Right cardiac atrium (tissue), 5 donors: ENCODE measurements at places on chromosomes 4 and X.

GRCh38 chr4:78612398-78613178 is 61.0 kb downstream of the ANXA3 start:
- DNase-seq = no peak

DNA sequence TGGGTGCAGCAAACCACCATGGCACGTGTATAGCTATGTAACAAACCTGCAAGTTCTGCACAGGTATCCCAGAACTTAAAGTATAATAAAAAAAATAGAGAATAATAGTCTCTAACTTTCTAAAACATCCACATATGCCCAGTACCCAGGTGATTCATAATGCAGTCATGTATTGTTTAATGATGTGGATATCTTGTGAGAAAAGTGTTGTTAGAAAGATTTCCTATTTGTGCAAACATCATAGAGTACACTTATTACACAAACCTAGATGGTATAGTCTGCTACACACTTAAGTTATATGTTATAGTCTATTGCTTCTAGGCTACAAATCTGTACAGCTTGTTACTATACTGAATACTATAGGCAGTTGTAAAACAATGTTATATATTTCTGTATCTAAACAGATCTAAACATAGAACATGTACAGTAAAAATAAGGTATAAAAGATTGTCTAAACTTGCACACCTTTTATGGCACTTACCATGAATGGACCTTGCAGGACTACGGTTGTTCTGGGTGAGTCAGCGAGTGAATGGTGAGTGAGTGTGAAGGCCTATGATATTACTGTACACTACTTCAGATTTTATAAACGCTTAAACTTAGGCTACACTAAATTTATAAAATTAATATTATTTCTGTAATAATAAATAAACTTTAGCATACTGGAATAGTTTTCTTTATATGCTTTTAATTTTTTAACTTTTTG is 232.2 kb upstream of the SLIT2 start:
- no peak for DNase-seq

GRCh38 chr4:109559625-109559982 is 442 bp upstream of the MCUB start:
- peak; percentile 60 for DNase-seq

DNA sequence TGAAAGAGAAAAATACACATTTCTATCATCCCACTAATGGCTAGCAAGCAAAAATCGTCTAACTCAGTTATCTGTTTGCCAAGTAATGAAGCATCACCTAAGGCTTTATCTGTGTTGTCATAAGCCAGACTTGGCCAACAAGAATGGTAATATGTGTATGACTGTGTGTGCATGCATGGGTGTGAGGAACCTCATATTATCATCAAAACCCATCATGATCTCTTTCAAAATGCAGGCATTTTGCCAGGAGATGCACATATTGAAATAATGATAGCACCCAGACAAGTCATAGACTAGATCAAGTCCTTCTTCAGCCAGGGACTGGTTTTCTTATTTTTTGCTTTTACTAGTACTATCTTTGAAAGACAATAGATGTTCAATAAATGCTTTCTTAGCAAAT is 172.5 kb upstream of the FMR1 start:
- DNase-seq = no peak

DNA sequence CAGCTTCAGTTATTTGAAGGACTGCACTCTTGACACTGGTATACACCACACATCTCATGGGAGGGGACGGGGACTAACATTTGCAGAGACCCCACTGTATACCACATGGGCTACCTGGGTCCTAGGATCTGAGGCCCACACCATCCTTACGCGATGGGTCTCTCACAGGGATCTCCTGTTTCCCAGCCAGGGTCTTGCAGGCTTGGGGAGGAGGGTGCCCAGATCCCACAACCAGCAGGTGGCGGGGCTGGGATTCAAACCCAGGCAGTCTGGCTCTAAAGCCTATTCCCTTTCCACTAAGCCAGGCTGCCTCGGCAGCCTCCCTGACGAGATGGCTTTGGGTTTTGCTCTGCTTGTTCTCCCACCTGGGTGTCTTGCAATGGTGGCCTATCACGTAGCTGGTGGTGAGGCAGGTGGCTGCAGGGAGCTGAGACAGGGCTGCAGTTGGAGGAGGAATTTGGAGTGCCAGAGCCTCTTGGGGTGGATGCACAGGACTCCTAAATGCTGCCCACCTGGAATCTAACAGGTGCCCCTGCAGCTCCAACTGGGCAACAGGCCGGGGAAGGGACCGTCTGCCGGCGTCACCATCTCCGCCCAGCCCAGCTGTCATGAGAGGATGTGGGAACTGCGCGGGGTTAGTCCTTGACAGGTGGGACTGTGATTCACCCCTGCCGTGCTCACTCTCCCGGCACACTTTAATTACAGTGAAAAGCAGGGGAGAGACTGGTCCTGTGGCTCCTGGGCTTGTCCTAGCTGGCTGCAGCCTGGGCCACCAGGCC is 110.7 kb downstream of the PSAPL1 start:
- DNase-seq = no peak

GRCh38 chr4:41050880-41051775 is 163.2 kb downstream of the APBB2 start:
- peak; percentile 33 for DNase-seq

GRCh38 chrX:3589474-3589873 is 124.0 kb downstream of the PRKX start:
- DNase-seq = no peak

DNA sequence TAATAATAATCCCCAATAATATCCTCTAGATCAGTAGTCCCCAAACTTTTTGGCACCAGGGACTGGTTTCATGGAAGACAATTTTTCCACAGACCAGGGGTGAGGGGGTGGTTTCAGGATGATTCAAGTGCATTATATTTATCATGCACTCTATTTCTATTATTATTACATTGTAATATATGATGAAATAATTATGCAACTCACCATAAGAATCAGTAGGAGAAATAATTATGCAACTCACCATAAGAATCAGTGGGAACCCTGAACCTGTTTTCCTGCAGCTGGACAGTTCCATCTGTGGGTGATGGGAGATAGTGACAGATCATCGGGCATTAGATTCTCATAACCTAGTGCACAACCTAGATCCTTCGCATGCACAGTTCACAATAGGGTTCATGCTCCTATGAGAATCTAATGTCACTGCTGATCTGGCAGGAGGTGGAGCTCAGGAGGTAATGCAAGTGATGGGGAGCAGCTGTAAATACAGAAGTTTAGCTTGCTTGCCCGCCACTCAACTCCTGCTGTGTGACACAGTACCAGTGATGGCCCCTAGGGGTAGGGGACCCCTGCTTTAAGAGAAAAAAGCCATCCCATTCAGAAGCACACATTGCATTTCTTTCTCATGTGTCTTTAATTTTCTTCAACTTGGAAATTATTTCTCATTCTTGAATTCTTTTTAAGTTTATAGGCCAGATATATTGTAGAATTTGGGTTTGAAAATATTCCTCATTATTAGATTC is 16.0 kb upstream of the SH3RF1 start:
- no peak for DNase-seq

- DNase-seq = no peak
These were observed 1071.8 kb downstream of the CCSER1 start for GRCh38 chr4:91198951-91199350.

DNA sequence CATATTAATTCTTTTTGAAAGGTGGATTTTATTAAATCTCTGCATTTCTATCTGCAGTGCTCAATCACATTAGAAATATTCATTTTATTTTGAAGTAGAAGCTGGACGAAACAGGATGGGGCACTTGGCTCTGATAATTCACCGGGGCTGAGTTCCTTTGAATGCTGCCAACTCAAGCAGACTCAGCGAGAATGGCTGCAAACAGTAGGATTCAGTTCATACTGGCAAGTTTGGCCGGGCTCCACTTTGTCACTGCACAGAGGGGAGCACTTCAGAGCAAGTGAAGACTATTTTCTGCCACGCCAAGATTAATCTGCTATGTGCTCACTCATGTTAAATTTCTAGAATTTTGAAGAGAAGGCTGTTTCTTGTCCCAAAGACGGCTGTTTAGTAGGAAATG is 30.7 kb upstream of the KLHL8 start:
- peak; percentile 40 for DNase-seq

- DNase-seq = no peak
These were observed 18.2 kb upstream of the VCX2 start for GRCh38 chrX:8189096-8189830.

DNA sequence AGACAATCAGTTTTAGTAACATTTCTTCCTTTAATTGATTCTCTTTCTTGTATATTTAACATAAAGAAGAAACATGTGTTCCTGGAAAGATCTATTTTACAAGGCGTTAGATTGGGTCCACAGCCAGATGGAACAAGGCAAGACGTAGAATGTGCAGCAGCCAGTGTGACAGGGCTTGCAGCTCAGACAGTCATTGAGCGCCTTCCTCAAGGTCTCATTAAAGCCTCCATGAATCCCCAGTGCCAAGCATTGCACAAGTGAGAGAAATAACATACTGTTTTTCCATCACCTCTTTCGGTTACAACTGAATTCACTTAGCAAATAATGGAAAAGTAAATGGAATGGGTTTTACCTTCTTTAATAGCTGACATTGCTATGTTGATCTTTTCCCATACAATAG is 292.5 kb downstream of the USP46 start:
- no peak for DNase-seq

DNA sequence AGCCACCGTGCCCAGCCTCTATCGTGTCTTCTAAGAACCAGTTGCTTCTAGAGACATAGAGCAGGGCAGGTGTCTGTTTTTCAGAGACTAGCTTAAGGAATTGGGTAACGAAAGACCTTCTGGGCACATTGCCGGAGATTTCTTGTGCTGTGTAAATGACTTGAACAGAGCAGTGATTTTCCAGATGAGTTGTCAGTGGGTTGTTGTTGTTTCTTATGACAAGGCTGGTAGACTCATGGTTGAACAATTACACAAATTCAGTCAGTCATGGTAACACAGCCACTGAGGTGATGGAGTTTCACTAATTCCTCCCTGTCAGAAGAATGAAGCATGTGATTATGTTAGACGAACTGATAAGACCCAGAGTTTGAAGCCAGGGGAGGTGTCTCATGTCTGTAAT is 20.5 kb upstream of the DDX3X start:
- no peak for DNase-seq

GRCh38 chr4:145199051-145199716 is 18.8 kb upstream of the OTUD4 start:
- no peak for DNase-seq

GRCh38 chr4:173088144-173088543 is 80.5 kb upstream of the GALNT7 start:
- no peak for DNase-seq

DNA sequence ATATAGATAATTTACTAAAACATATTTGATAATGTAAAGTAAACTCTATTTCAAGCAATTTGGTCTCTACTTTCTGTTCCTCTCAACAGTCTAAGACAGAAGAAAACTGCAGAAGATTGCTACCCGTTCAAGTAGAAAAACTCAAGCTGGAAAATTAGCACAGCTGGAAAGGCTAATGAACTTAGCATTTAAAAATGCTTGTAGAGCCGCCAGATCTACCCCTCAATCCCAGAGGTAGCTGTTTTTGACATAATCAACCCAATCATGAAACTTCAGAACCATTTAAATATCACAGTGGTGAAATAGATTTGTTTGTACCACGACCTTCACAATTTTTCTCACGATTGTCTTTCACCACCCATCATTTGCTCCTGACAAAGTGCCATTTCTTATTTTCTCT is 479.5 kb downstream of the SPRY1 start:
- DNase-seq = no peak

GRCh38 chr4:15930314-15930713 is 8.2 kb downstream of the FGFBP1 start:
- DNase-seq = no peak

- no peak for DNase-seq
These were observed 132.3 kb upstream of the UGT8 start for GRCh38 chr4:114466299-114466698.

DNA sequence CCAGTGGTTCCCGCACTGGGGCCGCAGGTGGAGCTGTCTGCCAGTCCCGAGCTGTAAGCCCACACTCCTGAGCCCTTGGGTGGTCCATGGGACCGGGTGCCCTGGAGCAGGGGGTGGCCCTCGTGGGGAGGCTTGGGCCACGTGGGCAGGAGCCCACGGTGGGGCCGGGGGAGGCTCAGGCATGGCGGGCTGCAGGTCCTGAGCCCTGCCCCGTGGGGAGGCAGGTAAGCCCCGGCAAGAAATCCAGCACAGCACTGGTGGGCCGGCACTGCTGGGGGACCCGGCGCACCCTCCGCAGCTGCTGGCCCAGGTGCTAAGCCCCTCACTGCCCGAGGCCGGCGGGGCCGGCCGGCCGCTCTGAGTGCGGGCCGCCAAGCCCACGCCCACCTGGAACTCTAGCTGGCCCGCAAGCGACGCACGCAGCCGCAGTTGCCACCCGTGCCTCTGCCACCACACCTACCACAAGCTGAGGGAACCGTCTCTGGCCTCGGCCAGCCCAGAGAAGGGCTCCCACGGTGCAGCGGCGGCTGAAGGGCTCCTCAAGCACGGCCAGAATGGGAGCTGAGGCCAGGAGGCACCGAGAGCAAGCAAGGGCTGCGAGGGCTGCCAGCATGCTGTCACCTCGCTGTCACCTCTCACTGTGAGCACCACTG is 2.0 kb upstream of the METAP1 start:
- peak; percentile 64 for DNase-seq

GRCh38 chrX:30822068-30822681 is 66.9 kb downstream of the TAB3 start:
- DNase-seq = no peak

DNA sequence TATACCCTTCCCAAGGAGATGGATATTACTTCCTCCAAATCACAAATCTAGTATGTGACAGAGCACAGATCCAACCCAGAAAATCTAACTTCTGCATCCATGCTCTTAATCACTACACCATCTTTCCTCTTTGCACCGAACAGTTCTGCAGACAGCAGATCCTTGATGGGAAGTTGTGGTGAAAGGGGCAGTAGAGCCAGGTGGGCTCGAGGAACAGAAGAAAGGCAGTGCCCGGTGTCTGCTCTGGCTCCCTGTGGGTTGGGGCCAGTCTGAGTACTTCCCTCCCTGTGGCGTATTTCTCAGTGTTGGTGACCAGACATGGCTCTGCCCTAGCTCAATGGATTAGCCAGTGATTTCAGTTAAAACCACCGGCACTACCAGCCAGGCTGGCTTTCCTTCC is 15.3 kb downstream of the HOPX start:
- DNase-seq = no peak

- DNase-seq = no peak
These were observed 11.9 kb downstream of the TMPRSS11D start for GRCh38 chr4:67871867-67872266.

GRCh38 chrX:70219938-70220764 is 14.3 kb upstream of the AWAT1 start:
- DNase-seq = no peak

DNA sequence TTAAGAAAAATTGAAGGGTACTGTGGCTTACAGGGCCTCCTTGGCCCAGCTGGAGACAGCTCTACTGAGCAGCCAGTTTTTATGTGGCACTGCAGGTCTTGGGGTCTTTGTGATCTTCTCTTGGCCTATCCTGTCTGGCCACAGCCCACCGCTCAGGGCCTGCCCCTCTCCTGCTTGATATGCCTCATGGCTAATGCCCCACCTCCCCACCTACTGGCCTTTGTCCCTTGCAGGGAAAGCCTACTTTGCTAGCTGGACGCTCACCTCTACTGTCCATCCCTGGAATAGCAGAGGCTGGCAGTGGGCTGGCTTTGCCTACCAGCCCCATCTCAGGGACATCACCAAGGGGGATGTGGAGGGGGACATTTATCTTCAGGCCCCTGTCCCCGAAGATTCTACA is 134.1 kb downstream of the PJA1 start:
- DNase-seq = no peak
